ENCODE measurements at places on chromosomes 2 and 18.

- DNase-seq, result peak; percentile 46
Observed at GRCh38 chr2:127049927-127050802, 56.8 kb downstream of the BIN1 start.

DNA sequence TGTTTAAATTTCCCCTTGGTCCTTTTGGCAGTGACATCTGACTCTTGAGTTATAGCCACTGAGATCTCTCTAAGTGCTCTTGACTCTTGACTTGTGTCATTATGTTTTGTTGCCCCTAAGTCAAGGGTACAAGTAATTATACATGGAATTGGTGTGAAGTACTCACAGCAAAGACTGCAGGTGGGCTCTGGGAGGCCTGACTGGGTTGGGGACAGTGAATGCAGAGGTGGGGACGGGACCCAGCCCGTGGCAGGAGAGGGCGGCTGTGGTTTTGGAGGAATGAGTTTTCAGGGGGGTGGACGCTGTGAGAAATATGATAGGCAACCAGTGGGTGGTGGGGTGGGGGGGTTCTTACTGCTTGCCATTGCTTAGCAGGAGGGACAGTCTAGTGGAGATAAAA lies 97.8 kb downstream of the NCK2 start:
- DNase-seq, result no peak

- DNase-seq, result no peak
Observed at GRCh38 chr2:152825834-152826233, 107.4 kb downstream of the ARL6IP6 start.

- DNase-seq, result no peak
Observed at GRCh38 chr18:7954238-7954637, 387.1 kb downstream of the PTPRM start.

DNA sequence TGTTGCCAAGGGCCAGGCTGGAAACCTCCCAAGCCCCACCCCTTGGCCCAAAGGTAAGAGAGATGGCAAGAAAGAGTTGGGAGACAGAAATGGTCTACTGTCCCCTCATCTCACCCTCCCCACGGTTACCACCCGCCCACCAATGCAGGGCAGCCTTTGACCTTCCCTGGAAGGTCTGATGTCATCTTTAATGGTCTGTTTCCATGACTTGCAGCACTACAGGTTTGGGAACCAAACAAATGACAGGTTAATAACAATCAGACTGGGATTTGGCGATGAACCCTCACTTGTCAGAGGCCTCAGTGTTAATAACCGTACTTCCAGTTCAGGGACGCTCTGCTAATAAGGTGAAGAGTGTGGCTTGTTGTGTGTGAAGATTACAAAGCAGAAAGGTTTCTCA lies 70.4 kb downstream of the MRO start:
- no peak for DNase-seq

- DNase-seq, result no peak
Observed at GRCh38 chr2:126512026-126512425, 143.9 kb upstream of the GYPC start.

DNA sequence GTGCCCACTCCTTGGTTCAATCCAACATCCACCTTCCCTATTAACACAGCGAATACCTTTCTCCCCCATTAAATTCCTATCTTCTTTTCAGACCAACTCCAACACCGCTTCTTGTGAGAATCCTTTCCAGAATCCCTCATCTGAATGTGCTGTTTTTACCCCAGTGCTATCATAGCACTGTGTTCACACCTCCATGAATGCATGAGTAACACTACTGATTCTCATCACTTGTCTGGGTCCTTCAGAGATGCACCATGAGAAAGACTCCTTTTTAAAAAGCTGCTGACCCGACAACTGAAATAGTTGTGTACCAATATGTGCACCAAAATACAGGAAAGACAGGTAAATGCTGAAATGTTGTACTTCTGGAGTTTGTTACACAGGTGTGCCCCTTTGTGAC lies 18.8 kb downstream of the MGAT4A start:
- no peak for DNase-seq

DNA sequence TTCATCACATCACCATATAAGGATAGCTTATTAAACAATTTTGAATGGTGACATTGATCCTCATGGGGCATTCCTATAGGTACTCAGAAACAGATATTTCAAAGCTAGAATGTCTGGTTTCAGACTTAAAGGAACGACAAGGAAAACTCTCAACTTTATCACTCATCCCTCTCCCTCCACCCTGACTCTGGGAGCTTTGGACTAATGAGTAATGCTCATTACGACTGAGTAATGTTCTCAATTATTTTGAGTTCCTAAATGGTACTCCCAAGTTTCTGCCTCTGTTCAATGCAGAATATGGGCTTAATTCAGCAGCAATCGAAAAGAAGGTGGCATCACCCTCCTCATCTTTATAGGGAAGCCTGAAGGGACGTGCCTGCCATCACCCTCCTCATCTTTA lies 43.4 kb downstream of the RFX8 start:
- no peak for DNase-seq

DNA sequence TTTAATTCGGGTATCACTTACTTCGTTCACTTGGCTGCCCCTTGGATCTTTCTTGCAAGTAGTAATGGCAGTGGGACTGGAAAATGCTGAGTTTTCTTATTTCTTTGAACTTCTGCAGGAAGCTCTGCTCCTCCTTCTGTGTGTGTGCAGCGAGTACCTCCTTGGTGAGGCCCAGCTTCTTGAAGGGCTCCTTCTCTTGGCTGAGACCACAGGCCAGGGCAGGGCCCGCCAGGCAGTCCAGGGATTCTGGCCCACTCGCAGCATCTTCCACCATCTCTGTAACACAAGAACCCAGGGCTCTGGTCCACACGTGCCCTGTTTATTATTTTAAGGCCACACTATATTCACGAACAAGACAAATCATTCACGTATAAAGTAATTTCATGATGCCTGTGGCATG lies 15.8 kb upstream of the HES6 start:
- DNase-seq, result no peak

Measured in activated CD4-positive, CD25-positive, alpha-beta regulatory T cell (primary cell).